ENCODE measurements at places on chromosomes 12 and 14.

GRCh38 chr14:83147006-83147405 lies 1613.4 kb upstream of the SEL1L start:
- no peak for DNase-seq

GRCh38 chr12:54719691-54720090 lies 71.5 kb upstream of the DCD start:
- no peak for DNase-seq

DNA sequence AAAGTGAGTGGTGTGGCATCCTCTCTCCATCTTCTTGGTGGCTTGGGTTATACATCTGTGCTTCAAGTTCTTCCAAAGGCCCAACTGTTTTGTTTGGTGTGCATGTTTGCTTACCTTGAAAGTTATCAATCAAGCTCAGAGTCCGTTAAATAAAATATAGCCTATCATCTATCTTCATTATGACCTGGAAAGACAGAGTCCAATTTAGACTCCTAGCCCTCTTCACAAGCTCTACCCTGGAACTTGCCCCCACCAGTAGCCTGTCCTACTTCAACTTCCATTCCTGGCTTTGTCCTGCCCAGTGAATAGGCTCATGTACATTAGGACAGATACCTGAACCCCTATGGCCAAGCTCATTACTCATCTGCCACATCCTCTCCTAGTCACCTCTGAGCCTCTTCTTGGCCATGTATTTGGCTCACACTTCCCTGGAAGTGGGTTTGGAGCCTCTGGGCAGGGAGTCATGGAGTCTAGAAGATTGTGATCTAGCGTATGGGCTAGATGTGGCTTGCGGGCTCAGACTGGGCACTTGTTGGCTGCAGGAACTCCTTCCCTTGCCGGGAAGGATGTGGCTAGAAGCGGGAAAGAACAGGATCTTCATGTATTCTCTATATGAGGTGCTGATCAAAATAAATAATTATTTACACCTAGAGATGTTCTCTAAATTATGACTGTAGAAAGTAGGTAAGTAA lies 6.4 kb upstream of the SSTR1 start:
- no peak for DNase-seq

GRCh38 chr14:35222324-35222723 lies 69.9 kb upstream of the PSMA6 start:
- DNase-seq = no peak

- no peak for DNase-seq
Measured at GRCh38 chr12:100474617-100475016, 951 bp downstream of the NR1H4 start.

GRCh38 chr12:43758247-43758727 lies 303 bp downstream of the PUS7L start:
- DNase-seq = peak; percentile 13

DNA sequence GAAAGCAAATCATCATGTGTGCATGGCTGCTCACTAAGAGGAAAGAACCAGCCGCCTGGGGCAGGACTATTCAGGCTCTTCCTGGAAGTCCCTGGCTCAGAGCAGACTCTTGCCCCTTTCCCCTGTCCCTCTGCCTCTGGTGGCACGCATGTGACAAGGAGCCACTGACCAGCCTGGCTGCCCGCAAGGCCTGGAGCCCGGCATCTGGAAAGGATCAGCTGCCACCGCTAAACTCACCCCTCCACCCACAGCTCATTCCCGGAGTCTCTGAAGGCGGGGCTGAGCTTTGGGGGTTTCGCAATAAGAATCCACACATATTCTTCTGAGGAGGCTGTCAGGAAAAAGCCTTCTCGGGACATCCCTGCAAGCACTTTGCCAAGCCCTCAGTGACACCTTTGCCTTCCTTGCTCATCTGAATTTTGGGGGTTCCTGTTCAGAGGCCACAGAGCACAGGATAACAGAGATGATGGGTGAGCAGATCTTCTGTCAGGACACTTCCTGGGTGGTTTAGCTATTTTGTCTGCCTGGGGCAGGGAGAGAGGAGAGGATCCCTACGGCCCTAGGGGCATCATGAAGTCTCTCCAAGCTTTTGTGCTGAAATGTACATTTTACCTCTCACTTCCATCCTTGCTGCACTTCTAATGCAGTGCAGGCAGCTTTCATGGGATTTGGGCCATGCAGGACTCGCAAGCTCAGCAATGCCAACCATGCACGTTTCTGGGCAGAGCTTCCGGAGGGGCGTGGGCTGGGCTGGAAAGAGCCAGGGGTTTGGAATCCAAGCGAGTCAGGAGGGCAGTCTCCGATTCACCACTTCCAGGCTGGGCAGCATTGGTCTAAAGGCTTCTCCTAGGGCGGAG lies 124.8 kb upstream of the MAP1LC3B2 start:
- DNase-seq = no peak

DNA sequence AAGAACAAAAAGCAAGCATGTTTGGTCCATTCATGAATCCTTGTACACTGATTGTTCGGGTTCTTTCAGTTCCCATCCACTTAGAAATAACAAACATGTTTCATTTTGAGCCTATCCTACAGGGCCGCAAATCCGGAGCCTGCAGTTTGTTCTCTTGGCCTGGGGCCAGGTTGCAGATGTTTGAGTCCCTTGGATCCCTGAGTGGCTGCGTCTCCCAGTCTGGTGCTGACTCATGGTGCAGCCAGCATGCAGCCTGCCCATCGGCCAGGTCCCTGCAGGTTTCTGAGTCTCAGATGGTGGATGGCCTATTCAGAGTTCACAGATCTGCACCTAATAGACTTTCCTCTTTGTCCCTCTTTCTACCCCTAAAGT lies 1.9 kb upstream of the DYNC1H1 start:
- DNase-seq = no peak

GRCh38 chr12:55847033-55847432 lies 4.3 kb upstream of the MMP19 start:
- no peak for DNase-seq

DNA sequence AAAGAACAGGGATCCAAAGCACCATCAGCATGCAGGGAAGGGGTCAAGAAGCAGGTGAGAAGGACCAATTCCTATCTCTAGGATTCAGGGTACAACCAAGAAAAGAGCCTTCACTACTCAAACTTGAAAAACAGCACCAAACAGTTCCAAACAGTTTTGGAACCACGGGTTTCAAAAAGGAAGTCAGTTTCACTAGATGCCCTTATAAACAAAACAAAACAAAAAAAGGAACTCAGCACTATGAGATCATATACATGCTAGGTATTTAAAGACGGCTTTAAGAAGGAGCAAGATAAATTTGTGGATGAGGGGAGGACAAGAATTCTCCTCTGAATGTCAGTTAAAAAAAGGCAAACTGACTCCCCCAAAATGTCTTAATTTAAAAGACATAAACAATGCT lies 6.0 kb downstream of the INSM2 start:
- DNase-seq = no peak
